ENCODE measurements at places on chromosomes 16 and 17.

DNA sequence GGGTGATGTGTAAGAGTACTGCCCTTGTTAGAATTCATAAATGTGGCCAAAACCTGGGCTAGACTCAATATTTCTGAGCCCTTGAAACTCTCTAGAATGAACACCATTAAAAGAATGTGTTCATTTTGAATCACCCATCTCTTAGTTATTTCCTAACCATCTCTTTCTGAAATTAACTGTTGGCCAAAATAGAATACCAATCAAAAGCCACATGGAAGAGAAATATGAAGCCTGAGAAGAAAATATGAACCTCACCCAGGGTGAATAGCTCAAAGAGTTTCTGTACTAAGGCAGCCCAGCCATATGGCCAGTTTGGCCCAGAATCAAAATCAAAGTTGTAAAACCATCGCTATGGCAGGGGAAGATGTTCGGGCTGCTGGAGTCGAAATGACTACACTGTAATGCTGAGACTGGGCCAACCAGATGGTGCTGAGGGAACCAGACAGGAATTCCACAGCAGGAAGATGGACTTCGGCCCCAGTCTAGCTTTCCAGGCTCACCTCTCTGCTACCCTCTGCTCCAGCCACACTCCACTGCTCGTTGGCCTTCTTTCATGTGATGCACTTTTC lies 154.3 kb upstream of the ZFHX3 start:
- DNase-seq = peak; percentile 69

DNA sequence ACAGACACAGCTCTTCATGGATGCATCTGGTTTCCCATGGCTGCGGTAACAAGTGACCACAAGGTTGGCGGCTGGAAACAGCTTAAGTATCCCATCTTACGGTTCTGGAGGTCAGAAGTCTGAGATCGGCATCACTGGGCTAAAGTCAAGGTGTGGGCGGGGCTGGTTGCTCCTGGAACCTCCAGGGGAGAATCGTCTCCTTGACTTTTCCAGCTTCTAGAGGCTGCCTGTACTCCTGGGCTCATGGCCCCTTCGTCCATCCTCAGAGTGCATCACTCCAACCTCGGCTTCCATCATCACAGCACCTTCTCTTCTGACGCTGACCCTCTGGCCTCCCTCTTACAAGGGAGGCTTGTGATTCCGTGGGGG lies 12.9 kb upstream of the CRISPLD2 start:
- no peak for DNase-seq

- DNase-seq = no peak
These were observed 9.6 kb downstream of the MARVELD3 start for GRCh38 chr16:71635632-71636031.

DNA sequence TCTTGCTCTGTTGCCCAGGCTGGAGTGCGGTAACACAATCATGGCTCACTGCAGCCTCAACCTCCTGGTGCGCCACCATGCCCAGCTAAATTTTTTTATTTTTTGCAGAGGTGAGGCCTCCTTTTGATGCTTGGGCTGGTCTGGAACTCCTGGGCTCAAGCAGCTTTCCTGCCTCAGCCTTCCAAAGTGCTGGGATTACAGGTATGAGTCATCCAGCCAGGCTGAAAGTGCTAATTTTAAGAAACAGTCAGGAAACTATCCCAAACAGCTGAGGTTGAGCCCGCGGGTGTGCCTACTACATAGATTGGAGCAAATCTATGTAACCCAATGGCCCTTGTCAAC lies 738 bp upstream of the XPO6 start:
- peak; percentile 47 for DNase-seq

DNA sequence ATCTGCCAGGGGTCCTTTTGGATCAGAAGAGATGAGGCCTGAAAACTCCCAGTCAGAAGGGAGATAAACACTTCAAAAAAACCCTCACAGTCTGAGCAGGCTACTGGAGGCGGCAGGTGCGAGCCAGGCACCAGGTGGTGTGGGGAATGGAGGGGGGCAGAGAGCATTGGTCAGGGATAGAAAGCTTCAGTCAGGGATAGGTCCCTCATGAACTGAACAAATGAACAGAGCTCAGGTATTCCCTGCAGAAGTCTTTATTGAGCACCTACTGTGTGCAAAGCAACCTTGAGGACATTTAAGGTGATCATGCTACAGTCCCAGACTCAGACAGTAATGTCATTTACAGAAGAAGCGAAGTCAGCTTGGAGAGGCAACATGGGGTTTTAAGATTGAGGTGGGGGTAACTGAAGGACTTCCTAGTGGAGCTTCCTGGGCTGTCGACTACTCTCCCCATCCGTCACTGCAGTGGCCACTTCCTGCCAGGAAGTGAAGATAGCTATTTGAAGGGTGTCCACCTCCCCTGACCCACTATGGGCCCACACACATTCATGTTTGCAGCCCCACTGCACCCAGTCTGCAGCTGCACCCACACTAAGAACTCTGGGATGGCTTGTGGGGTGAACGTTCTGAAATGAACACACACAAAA lies 3.2 kb downstream of the KIFC3 start:
- DNase-seq = no peak

DNA sequence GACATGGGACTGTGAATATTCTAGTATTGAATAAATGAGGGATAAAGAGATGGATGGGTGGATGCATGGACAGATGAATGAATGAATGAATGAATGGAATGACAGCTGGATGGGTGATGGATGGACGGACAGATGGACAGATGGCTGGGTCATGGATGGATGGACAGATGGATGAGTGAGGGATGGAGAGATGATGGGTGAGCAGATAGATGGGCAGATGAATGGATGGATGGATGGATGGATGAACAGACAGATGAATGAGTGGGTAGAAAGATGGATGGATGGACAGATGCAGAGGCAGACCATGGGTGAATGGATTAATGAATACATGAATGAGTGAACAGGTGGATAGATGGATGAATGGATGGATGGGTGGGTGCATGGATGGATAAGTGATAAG lies 96.7 kb downstream of the MYH11 start:
- DNase-seq = no peak

- peak; percentile 49 for DNase-seq
These were observed 824 bp downstream of the SOX8 start for GRCh38 chr16:982145-983043.

DNA sequence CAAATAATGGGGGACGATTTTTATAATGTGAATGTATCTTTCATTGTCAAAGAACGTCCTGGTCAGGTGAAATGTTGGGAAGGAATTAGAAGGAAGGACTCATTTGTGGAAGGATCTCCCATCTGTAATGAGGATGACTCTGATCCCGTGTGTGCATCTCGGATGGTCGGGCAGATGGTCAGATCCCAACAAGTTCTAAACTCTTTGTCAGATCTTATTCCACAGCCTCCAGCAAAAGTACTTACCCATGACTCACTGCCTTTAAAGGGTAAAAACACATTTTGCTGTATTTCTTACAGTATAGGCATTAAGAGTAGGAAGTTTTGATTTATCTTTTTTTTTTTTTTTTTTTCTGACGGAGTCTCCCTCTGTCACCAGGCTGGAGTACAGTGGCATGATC lies 539 bp upstream of the KRTAP4-8 start:
- no peak for DNase-seq

GRCh38 chr17:72373910-72374741 lies 253.3 kb downstream of the SOX9 start:
- DNase-seq = no peak

- DNase-seq = peak; percentile 38
These were observed 17.5 kb upstream of the MT4 start for GRCh38 chr16:56547120-56547948.

DNA sequence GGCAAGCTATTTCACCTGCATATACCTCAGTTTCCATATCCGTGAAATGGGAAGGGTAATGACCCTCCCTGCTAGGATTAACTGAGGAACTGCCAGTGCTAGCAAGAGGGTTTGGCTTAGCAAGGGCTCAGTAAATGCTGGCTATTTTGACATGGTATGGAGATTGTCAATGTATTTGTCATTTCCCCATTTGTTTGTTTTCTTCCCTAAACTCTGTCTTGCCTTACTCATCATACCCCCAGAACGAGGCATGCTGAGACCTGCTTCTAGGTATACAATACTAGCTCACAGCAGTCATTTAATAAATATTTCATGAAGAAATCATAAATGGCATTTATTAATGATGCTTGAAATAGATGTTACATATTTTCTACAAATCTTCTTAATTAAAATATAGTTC lies 124.0 kb downstream of the DYNLRB2 start:
- DNase-seq = no peak
